Stimulated activated CD4-positive, alpha-beta T cell treated with anti-CD3 and anti-CD28 coated beads, TNF-alpha, amount 100 ng/mL, for 48 hours (primary cell): ENCODE measurements at places on chromosomes 2 and 18.

DNA sequence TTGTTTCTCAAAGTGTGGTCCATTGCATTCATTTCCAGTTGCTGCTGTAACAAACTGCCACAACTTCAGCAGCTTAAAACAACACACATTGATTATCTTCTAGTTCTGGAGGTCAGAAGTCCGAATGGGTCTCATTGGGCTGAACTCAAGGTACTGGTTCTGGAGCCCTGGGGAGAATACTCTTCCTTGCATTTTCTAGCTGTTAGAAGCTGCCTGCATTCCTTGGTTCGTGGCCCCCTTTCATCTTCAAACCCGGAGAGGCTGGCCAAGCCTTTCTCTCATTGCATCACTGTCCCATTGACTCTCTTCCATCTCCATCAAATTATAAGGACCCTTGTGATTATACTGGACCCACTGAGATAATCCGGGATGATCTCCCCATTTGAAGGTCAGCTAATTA, 98.1 kb downstream of the SPATS2L start:
- DNase-seq, result no peak

GRCh38 chr2:219404291-219404910, 13.8 kb upstream of the DES start:
- DNase-seq, result no peak

- no peak for DNase-seq
These were observed 81.5 kb upstream of the PTPRM start for GRCh38 chr18:7485616-7486015.

DNA sequence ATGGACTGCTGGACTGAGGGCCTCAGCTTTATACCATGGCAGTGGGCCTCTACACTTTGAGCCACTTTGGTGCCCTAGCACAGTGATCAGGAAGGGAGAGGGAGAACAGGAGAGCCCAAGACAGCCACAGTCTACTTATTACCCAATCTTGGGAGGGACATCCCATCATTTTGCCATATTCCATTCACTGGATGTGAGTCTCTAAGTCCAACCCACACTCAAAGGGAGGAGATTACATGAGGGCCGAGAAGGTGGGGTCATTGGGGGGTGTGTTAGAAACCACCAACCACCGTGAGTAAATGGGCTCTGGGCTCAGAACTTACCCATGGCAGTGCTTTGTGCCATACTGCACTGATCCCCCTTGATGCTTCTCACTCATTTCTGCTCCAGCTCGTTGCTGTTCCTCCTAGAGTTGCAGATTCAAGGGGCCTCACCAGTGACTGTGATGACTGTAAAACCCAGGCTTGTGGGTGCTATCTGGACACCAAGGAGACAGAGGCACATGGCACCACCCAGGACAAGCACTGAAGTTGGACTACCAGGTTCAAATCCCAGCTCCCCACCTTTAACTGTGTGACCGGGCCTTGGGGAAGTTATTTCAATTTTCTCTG, 97.6 kb upstream of the RAB6C start:
- DNase-seq, result no peak

DNA sequence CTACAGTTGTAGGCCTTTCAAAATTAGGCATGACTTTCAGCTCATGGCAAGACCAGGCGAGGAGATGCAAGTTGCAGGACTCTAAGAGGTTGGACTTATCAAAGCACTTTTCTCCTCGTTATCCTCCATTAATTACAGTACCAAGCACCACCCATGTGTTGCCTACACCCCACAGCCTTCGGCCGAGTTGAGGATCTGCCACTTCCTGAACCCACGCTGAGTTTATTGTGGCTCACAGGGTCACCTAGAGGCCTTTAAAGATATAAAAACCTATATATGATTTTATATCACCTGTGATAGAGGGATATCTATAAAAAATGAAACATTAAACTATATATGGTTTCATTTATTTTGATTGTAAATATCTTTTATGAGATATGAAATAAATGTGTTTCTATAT, 2.6 kb downstream of the UGT1A10 start:
- no peak for DNase-seq

- no peak for DNase-seq
These were observed 88.4 kb downstream of the APOB start for GRCh38 chr2:20955277-20956026.

GRCh38 chr2:187567126-187567525, 12.9 kb upstream of the TFPI start:
- DNase-seq, result no peak

DNA sequence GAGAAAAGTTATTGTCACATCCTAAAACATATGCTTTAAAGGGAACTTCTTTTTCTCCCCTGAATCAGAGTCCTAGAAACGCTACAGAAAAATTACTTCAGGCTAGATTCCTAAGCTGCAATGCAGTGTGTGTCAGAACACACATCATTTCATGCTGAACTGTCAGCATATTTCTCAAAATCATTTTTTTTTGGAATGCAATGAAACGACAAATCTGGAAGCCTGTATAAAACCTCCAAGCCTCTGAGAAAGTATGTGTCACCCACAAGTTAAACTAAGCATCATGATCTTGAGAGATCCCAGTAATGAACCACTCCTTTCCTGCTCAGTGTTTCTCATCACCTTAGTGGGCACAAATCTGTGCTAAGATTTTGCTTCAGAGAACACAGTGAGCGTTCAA, 276.2 kb downstream of the ZNF521 start:
- DNase-seq, result no peak

- no peak for DNase-seq
These were observed 612.8 kb downstream of the RNF144A start for GRCh38 chr2:7530001-7530400.
